ENCODE measurements at places on chromosomes 5 and 9. TPM values are rescaled to one million over a fixed set of nuclear protein-coding genes. Genes with fewer than 3 reads are reported as not detected.

- DNase-seq = no peak
Measured at GRCh38 chr9:36971935-36972488, 62.1 kb downstream of the PAX5 start.

Gene CCL27
- 0.47 TPM for polyA plus RNA-seq

Gene HINT1
- 404 TPM for polyA plus RNA-seq

DNA sequence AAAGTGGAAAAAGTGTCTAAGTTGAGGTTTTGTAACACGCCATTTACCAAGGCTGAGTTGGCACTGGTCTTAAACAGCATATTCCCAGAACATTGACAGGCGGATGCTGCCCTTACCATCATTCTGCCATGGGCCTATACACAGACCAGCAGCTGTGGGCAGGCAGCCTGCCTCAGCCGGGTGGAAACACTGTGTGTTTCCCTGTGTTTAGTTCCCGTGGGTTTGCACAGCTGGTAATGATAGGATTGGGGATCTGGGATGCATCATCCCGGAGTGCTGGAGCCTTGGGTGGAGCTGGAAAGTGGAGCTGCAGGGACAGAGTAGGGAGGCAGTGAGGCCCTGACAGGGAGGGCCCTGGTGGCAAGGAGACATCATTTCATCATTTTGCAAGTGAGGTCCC lies 5.5 kb upstream of the FGD3 start:
- DNase-seq = peak; percentile 66

Gene CER1
- 0.32 TPM for polyA plus RNA-seq

Measured in muscle of back (tissue), 13 donors.